Suppressor macrophage treated with lipopolysaccharide for 1 hour (primary cell): ENCODE measurements at places on chromosomes 11 and 22.
A peak's percentile ranks its signal among the peaks of the same experiment; 100 is the strongest.

GRCh38 chr22:40345271-40345670 is 1.0 kb upstream of the ADSL start:
- DNase-seq = no peak

- no peak for DNase-seq
These were observed 6.7 kb downstream of the CAPN5 start for GRCh38 chr11:77073328-77074001.

DNA sequence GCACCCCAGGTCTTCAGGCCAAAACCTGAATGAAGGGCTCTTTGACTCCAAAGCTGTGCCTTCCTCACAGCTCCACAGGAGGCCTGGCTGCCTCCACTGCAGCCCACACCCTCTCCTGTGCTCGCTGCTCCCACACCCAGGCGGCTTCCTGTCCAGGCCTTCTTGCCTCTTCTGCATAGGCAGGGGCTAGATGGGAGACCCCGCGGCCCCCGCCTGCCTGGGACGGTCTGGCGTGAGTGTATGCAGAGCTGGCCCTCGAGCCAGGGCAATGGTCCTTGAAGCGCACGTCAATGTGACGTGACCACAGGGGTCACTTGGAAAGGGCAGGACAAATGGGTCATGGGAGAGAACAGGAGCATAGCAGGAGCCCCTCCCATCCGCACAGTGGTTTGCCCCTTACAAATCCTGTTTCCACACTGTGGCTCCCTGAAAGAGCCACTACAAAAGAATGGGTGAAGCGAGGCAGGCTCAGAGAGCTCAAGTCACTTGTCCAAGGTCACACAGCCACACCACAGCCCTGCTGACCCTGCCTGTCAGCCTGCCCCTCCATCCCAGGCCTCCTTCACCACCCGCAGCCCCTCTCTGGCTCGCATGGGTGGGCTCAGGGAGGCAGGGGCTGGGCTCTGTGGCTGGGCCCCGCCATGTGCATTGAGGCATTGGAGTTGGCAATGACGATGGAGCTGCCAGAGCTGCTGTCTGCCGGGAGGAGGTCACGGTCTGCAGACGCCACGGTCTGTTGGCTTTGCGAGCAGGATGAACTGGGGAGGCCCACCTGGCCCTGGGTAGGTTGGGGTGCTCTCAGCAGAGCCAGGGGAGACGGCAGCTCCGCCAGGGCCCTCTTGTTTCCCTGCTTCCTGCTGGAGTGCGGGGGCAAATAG is 71.2 kb upstream of the WNT11 start:
- DNase-seq = no peak

GRCh38 chr22:44787832-44788231 is 35.5 kb downstream of the ARHGAP8 start:
- DNase-seq = no peak

GRCh38 chr11:67576735-67577475 is 6.7 kb upstream of the GSTP1 start:
- no peak for DNase-seq

DNA sequence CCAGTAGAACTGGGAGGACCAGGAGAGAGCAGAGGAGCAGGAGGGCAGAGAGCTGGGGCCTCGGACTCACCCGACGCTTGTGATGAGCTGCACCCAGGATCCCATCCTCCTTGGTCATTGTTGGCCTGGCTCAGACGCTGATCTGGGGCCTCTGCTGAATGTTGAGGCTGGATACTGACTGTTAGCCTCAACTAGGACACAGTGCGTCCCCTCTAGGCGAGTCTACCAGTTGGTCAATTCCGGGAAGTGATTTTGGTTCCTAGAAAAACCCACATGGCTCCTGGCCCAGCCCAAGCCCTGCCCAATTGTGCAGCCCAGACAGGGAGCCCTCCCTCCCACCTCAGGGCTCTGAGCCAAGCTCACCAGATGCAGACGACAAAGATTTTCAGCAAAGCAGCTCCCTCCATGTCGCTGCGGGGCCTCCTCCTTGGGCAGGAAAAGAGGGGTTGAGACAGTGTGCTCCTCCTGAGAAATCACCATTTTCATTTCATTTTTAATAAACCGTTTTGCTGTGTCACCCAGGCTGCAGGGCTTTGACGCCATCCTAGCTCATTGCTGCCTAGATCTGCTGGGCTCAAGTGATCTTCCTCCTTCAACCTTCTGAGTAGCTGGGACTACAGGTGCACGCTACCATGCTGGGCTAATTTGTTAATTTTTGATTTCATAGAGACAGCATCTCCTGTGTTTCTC is at the start of gene APOL4:
Gene APOL4, minus strand, starts transcription at position 180 of the 690 bp plus-strand sequence. Its CDS starts 75 bp downstream, at position 105.
- DNase-seq = no peak

GRCh38 chr11:111963931-111964340 is 26.8 kb downstream of the DIXDC1 start:
- DNase-seq = no peak

DNA sequence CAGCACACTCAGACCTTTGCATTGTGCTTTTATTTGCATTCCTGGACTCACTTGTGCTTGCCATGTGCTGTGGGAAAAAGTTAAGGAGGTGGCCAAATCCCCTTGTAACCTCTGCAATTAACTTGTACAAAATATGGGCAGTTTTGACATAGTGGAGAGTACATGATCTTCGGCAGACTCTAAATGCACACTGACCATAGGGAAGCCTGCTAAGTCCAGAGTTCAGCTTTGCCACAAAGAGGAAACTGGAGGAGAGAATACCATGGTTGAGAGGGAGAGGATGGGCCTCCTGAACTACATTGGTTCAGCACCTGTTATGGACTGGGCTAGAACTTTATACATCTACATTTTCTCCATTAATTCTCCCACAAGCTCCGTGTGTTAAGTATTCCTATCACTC is 37.6 kb upstream of the CEP295 start:
- DNase-seq = no peak

DNA sequence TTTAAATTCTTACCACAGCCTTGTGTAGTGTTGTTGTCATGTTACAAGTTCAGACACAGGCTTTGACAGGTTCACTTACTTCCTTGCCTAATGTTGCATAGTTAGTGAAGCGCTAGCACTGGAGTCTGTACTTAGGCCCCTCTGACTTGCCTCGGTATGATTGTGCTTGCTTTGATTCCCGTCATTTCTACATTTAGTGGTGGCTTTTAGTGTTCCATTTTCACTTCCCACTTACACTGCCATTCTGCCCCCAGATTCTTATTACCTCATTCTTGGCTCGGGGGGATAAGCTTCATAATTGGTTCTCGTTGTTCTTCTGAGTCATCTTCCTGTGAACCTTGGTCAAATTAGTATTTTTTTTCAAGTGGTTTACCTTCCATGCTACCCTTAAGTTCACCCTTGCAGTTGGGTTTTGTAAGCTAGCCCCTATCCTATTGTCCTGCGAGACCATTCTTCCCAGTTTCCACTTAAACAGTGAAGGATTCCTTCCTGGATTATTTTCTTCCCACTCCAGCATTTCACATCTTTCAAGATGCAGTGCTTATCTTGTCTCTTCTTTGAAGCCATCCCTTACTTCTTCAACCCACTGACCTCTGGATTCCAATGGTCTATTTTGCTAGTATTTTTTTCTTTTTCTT is 68.7 kb downstream of the DDX10 start:
- DNase-seq = peak; percentile 88

GRCh38 chr22:18096823-18097222 is 13.8 kb upstream of the TUBA8 start:
- peak; percentile 40 for DNase-seq

DNA sequence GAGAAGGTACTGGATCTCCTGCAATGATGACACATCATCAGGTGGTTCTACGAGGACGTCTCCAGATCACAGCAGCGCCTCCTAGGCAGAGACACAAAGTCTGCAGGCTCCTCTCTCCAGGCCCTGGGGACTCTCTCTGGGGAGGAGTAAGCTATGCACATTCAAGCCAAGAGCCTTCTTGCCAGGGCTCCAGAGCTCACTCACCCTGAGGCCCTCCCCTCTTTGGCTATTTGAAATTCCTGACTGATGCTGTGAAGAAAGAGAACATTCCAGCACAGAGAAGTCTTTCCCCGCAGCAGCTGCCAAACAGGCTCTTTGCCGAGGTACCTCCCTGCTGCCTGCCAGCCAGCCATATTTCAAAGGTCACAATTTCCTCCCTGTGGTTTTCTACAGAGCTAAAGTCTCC is 204.9 kb downstream of the CSNK2A3 start:
- DNase-seq = no peak

DNA sequence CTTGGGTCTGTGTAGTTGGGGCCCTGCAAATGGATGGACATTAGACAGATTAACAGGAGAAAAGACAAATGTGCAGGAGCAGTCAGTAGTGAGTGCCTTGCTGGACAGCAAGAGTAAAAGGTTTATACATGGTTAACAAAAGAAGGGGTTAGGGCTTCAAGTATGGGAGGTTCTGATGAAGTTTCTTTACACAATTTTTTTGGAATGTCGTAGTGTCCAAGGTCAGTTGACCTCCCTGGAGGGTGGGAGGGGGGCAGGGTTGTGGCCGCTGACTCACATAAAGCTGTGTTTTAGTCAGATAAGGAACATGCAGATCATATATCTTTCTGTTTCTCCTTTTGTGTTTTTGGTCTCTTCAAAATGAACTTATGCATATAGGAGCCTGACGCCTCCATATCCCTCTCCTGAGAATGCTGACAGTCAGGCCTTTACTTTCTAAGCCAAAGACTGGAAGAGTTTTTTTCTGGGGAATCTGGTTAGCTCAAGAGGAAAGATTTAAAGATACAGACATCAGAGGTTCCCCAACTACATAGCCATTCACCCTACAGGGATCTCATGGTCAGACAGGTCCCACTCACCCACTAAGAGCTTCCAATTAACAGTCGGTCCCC is 134.3 kb downstream of the NECTIN1 start:
- DNase-seq = peak; percentile 78

- no peak for DNase-seq
These were observed 310.1 kb downstream of the CADM1 start for GRCh38 chr11:115193914-115194801.

GRCh38 chr11:122205036-122205435 is 89.0 kb upstream of the BLID start:
- no peak for DNase-seq

DNA sequence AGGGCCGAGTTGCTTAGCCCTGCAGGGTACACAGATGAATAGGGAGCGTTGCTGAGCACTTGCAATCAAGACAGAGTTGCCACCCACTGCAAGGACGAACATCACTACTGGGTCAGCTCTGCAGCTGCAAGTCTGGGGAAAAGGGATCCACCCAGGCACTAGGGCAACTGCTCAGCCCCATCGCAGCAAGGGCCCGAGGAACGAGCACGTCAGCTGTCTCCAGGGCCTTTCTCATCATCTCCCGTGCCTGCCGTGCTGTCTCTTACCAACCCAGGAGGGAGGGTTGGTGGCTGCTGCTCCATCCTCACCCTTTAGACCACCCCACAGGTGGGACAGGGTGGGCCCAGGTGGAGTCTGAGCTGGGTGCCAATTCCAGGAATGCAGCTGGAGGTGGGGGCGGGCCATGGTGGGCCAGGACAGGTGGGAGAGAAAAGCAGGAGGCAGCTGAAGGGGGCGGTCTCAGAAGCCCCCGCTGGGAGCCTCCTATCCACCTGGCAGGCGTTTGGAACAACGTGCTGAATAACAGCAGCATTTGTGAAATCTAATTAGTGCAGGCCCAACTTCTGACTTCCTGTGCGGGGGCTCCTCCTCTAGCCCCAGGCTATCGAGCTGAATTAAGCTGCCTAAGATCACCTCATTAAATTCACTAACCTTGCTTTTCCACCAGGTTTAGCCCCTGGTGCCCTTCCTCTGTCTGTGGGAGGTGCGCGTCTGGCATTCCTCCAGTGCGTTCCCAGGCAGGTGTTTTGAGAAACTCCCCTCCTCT is 252.5 kb downstream of the ST3GAL4 start:
- no peak for DNase-seq

- DNase-seq = peak; percentile 85
These were observed 6.2 kb downstream of the ST14 start for GRCh38 chr11:130165601-130166456.

DNA sequence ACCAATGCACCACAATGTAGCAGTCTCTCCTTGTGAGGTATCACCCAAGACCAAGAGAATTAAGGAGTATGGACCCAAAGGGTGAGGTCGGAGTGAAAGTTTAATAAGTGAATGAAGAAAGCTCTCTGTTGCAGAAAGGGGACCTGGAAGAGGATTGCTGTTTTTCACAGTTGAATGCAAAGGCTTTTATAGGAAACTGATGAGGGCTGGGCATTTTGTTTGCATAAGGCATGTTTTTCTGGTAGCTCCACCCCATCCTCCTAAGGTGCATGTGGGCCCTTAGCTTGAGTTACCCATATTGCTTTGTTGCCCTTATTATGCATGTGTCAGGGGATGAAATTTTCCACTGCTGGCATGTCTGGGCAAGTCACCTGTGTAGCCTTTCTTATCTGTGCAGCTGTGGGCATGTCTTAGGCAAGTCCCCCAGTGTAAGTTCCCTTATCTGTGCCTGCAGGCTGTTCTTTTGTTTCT is 64.7 kb downstream of the BDNF start:
- DNase-seq = no peak
